Colonic mucosa (tissue), 4 donors: ENCODE measurements at places on chromosomes 16 and 17.

DNA sequence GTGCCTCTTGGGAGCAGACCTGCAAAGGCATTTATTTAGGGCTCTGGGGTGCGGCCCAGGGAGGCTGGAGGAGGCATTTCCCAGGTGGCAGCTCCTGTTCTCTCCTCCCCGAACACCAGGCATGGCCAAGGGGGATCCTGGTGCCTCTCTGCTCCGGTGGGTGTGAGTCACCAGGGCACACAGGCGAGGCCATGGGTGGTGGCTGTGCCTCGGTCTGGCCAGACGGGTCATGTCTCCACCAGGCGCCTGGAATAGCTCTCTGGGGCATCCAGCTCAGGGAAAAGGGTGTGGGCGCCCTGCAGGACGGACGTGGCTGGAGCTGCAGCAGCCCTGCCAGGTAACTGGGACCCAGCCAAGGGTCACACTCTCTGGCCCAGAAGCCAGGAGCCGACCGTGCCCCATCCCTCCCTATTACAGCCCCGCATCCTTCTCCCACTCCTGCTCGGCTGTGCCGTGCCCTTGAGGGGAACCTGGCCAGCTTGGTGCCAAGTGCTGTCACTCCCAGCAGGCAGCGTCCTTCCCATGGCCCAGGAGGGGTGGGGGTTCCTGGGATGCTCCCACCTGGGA, 25.8 kb downstream of the SOX8 start:
- no peak for DNase-seq

DNA sequence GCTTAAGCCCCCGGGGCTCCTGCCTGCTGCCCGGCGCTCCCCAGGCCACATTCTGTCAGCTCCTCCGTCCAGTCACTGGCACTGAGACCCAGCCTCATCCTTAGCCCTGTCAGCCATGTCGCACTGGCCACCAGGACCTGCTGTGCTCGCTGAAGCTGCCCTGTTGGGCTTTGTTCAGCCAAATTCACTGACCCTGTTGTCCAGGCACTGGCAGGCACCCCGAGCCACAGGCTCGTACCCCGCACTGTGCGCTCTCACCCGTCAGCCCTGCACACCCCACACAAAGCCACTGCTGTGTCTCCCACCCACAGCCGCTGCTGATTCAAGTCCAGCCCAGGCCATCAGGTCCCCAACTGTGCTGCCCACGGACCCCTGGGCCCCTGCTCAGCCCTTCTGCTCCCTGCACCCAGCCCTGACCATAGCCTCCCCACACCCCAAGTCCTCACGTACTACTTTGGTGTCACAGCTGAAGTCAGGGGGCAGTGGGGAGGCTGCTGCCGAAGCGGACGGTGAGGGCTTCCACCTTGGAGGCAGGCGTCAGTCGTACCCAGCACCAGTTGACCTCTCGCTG, 131.5 kb upstream of the CHMP6 start:
- no peak for DNase-seq

DNA sequence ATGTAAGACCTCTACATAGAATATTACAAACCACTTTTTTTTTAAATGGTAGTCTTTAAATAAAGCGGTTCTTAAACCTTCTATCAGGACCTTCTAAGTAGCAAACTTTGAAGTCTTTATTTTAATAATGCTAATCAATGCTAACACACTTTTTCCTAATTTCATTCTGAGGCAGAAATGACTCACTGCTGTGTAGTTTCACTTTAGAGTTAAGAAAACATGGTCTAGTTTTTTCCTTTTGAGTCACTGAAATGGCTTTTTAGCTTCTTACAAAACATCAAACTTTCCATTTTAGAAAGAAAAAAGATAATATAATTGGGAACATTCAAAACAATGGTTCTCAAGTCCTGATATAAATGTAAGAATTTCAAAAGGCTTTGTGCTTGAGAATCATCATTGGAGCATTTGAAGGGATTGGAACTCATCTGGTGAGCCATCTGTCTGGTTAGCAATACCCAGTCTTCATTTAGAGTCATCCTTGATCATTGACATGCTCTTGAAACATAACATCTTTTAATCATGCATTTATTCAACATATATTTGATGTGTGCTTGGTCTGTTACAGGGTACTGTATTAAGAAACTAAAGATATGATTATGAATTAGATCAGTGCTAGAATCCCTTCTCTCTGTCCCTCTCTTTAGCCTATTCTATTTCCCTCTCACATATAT, 258.3 kb upstream of the MON1B start:
- no peak for DNase-seq

DNA sequence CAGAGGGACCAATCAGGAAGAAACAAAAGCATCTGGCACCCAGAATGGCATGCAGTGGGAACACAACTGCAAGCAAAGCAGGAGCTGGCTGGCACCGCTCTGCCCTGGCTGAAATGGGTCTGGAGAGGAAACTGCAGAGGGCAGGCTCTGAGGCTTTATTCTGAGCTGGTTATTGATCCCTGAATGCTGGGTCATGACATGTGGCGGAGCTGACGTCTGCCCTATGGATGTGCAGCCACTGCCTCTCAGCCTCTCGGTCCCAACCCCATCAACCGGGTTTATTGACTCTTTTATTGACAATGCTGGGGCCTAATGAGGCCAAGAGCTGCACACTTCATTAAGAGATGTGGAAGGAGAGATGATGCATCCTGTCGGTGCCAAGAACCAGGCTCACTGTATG, 3.9 kb upstream of the SKAP1 start:
- DNase-seq, result no peak

DNA sequence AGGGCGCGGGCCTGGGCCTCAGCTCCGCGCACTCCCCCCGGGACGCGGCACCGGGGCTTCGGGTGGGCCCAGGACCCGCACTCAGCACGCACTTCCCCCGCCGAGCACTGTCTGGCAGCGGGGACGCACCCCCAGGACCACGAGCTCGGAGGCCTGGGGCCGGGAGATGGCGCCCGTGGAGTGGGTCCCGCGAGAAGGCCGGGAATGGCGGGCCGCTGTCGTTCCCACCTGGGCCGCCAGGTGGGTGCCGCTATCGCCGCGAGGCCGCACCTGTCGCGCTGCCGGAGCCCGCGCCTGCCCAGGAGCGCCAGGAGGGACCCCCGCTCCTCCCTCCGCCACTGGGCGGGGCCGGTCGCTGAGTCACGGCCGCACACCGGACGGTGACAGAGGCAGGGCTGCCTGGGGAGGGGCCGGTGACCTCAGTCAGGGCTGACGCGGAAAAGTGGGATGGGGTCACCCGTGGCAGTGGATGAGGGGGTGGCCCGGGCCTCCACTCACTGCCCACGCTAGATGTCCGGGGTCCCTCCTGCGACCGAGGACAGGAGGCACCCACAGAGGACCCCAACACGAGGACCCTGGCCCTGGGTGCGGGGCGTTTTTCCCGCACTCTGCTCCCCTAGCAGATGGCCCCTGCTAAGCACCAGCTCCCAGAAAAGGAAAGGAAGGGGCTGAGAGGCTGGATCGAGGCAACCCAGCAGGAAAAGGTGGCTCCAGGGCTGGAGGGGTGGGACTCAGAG, 6.9 kb upstream of the ACTG1 start:
- peak; percentile 82 for DNase-seq
